ENCODE measurements at places on chromosomes 11 and 22.

GRCh38 chr22:33848251-33848650 is 72.0 kb downstream of the LARGE1 start:
- DNase-seq = no peak

GRCh38 chr11:19259487-19260345 is 19.0 kb upstream of the E2F8 start:
- DNase-seq = peak; percentile 49

GRCh38 chr11:79313530-79313913 is 127.3 kb downstream of the TENM4 start:
- DNase-seq = no peak

DNA sequence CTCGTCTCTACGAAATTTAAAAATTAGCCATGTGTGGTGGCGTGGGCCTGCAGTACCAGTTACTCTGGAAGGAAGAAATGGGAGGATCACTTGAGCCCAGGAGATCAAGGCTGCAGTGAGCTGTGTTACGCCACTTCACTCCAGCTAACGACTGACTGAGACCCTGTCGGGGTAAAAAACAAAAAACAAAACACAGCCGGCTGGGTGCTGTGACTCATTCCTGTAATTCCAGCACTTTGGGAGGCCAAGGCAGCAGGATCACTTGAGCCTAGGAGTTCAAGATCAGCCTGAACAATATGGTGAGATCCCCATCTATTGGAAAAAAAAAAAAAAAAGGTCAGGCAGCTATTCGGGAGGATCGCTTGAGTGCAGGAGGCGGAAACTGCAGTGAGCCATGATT is 2.4 kb downstream of the PAFAH1B2 start:
- no peak for DNase-seq

- DNase-seq = no peak
These were observed 278.0 kb upstream of the PLET1 start for GRCh38 chr11:112538534-112539280.

- DNase-seq = no peak
These were observed 1076.7 kb downstream of the BRD1 start for GRCh38 chr22:48750826-48751440.

DNA sequence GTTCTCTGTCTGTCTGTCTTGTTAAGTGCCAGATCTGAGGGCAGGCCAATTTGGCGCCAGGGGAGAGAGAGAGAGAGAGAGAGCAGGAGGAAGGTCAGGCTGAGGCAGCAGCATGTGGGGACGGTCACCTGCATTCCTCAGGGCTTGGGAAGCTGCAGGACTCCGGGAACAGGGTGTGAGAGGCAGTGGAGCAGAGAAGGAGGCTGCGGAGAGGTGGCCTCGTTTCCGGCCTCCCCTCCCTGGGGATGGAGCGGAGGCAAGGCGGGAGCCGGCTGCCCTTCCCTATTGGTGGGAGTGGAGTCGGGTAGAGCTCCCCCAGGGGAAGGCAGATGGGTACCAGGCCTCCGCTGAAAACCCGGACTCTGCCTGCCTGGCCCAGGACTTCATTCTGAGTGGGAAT is 9.7 kb downstream of the CLMP start:
- DNase-seq = no peak

- no peak for DNase-seq
These were observed 3.4 kb upstream of the KDM4F start for GRCh38 chr11:95045812-95046211.

DNA sequence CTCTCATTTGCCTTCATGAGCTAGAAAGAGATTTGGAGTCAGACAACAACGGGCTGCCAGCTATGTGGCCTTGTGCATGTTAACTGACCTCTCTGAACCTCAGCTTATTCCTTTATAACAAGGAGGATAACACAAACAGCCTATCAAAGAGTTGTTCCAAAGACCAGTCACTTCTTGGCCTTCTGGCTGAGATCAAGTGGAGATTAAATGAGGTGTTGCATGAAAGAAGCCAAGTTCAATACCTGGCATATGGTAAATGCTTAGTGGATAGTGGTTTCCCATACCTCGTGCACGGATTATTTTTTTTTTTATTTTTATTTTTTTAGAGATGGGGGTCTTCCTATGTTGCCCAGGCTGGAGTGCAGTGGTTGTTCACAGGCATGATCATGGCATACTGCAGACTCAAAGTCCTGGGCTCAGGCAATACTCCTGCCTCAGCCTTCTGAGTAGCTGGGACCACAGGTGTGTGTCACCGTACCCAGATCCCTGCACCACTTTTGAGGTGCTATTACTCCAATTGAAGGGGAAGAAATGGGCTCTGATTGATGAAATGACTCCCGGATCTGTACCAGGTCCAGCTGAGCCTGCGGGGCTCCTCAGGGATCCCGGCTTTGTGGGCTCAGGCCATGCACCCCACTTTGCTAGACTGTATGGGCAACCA is 4.9 kb downstream of the LGALS1 start:
- DNase-seq = no peak

DNA sequence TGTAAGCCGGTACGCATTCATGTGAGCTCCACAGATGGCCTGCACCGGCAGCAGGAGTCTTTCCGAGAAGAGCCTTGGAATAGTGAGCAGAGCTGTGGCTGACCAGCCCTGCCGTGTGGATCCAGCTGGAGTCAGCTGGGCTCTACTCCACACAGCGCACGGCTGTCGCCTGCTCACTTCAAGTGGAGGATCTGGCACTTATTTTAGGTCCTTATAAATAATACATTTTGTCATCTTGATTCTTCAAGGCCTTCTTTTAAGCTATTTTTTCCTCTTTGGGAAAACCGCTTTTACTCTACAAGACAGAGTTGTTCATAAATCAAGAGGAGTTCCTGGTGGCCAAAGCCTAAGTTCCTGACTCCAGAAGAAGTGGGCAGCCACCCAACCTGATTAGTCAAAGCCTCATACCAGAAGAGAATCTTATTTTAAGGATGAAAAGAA is 93.8 kb downstream of the KCNC1 start:
- DNase-seq = no peak

DNA sequence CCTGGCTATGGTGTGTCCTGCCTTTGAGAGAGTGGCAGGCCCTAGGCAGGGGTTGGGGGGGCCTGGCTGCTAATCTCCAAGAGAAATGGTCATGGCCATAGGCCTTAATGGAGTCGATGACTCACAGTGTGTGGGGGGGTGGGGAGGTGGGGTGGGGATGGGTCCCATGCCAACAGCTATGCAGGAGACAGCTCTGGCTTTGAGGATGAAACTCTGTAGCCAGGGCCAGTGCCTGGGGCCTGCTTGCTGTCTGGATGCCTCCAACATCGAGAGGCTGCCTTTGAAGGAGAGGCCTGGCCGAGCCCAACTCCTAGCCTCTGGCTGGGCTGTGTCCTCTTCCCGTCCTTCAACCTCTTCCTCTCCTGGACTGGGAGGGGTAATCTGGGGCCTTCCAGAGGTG is 23.9 kb upstream of the TSPAN18 start:
- DNase-seq = no peak

GRCh38 chr11:75223954-75224643 is 16.5 kb upstream of the TPBGL start:
- DNase-seq = no peak

- no peak for DNase-seq
These were observed 2.6 kb upstream of the LTBP3 start for GRCh38 chr11:65560555-65561418.

GRCh38 chr11:1406571-1407485 is 17.1 kb downstream of the BRSK2 start:
- no peak for DNase-seq

- no peak for DNase-seq
These were observed 91.7 kb upstream of the ANO1 start for GRCh38 chr11:69986440-69986787.

DNA sequence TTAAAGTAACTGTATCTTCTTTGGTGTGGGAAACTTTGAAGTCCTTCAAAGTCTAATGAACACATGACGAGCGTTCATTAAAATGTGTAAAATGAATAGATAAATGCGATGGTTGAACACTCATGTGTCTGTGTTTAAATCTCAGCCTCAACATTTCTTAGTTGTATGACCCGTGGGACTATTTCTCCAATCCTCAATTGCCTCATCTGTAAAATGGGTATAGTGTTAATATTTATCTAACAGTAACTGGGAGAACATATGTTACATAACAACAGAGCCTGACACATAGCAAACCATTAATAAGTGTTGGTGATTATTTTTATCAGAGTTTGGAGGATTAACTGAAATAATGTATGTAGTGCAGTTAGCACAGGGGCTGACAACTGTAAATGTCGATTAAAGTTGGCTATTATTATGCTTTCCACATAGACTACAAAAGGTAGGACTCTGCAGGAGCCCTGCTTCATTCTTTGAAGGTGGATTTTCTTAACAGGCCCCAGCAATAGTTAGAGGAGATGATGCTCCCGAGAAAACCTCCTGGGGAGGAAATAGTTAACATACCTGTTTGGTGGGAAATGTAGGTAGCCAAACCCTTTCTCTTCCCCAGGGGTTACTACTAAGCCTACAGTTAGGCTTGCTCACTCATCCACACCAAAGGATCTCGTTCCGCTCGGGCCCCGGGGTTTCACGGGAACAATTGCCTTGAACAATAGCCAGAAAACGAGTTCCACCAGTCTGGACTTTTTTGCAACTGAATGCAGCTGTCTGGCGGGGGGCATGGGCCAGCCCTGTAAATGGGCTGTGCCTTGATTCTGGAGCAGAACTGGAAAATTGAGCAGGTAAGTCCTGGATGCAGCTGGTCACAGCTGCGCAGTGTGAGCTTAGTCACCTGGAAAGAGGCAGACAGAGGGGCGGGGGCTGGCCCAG is 133.4 kb downstream of the DBX1 start:
- DNase-seq = no peak

DNA sequence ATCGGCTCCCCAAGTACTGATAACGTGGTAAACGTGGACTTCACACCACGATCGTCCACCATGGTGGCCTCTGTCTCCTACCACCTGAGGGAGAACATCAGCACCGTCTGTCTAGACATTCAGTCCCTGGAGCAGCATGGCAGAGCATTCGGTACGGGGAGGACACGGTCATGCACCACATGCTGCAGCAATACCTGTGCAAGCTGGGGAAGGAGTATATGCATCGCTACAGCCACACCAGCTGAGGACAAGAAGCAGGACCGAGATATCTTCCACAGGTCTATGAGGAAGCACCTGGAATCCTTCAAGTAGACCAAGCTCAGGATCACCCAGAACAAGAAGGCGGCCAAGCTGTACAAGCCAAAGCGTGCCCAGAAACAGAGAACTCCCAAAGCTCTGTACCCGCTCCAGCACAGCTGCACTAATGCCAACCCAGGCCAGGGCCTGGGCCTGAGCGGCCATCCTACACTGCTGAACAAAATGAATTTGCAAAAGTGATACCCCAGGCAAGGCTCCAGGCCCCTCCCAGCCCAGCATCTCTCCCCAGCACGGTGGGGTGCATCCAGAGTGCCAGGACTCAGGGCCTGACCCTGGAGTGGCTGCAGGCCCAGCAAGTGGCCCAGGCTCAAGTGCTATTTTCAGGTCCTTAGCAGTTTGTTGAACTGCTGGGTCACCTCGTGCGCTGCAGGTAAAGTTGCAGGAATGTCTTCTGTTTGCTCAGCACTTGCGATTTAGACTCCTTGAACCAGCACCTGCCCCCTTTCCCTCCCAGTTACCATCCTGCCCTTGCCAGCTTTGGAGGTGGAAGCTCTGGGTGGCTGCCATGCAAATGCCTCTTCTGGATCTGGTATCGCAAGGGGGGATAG is 119.3 kb upstream of the SERPIND1 start:
- no peak for DNase-seq

- DNase-seq = no peak
These were observed 32.0 kb downstream of the PDE2A start for GRCh38 chr11:72642043-72642883.

GRCh38 chr11:74325649-74326645 is 14.5 kb upstream of the P4HA3 start:
- no peak for DNase-seq

DNA sequence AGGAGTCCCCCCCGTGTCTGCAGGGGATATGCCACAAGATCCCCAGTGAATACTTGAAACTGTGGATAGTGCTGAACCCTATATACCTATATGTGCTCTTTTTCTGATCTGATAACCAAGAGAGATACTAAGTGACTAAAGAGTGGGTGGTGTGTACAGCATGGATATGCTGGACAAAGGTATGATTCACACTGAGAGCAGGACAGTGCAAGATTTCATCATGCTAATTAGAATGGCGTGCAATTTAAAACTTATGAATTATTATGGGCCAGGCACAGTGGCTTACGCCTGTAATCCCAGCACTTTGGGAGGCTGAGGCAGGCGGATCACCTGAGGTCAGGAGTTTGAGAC is 90.2 kb upstream of the ALKBH3 start:
- no peak for DNase-seq

DNA sequence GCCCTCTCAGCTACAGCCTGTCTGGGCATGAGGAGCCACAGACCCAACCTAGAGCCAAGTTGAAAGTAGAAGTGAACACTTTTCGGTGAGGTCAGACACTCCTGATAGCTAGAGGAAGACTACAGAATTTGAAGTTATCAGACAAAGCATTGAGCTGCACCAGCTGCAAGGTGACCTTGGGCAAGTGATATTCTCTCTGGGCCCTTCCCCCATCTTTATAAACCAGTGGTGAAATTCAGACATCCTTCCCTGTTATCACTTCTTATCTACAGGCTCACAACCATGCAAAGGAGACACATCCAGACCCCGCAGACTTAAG is 8.0 kb upstream of the PMM1 start:
- no peak for DNase-seq

DNA sequence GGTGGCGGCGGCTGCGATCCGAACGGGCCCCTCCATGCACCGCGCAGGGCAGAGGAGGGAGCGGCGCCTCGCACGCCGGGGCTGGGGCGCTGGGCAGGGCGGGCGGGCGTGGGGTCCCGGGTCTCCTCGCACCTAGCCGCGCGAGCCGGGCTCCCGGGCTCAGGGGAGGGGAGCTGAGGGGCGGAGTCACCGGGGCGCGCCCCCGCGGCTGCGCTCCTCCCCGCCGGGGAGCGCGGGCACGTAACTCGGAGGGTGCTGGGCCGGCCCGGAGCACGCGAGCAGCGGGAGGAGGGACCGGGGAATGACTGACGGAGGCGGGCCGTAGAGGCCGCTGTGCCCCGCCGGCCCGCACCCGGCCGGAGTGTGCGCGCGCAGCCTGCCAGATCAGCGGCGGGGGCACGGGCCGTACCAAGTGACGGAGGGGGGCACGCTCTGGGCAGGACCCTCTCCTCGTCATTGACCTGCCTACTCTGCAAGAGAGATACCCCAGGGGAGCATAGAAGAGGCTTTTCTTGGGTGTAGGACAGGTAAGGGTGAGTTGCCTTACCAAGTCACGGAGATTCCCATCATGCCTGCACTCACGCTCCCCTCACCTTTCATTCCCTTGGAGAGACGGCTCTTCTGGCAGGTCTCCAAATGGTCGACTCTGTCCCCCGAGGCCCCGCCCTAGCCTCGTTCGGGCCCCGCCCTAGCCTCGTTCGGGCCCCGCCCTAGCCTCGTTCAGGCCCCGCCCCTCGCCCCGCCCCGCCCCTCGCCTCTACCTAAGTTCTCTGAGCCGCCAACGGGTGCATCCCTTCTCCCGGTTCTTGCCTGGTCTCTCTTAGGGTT is at the start of gene CDON:
CDON (minus strand) TSS at position 188 of the 828 bp plus-strand sequence. CDS start 39,390 bp downstream, outside the sequence.
- DNase-seq = peak; percentile 92

- no peak for DNase-seq
These were observed 99.4 kb upstream of the SORL1-AS1 start for GRCh38 chr11:121552154-121552553.

- DNase-seq = no peak
These were observed 28.6 kb downstream of the ATG16L2 start for GRCh38 chr11:72842653-72843330.

GRCh38 chr11:69131644-69132300 is 24.0 kb upstream of the SMIM38 start:
- DNase-seq = no peak

- peak; percentile 9 for DNase-seq
These were observed 1236.4 kb downstream of the FAM181B start for GRCh38 chr11:81497202-81497804.

- DNase-seq = no peak
These were observed 81.0 kb downstream of the CCDC34 start for GRCh38 chr11:27281740-27282590.

GRCh38 chr11:69915151-69915500 is 95.9 kb upstream of the FGF3 start:
- DNase-seq = no peak
